ELR (cell line): ENCODE measurements at places on chromosomes 11 and 22.
A peak's percentile ranks its signal among the peaks of the same experiment; 100 is the strongest.

DNA sequence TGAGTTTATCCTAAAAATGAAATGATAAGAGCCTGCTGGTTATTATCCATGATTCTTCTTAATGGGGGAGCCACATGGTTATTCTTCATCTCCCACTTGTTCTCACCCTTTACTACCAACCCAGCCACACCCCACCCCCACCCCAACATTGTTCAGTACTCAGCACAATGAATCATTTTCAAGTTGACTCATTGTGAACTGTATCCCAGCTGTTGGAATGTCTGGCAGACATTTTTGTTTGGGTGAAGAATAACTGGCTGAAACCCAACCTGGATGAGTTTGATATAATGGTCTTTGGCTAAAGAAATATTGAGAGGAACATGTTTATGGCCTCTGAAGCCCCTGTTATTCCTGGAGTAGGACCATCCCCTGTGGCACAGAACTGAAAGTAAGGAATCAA is 136.2 kb downstream of the ELP4 start:
- peak; percentile 90 for DNase-seq

DNA sequence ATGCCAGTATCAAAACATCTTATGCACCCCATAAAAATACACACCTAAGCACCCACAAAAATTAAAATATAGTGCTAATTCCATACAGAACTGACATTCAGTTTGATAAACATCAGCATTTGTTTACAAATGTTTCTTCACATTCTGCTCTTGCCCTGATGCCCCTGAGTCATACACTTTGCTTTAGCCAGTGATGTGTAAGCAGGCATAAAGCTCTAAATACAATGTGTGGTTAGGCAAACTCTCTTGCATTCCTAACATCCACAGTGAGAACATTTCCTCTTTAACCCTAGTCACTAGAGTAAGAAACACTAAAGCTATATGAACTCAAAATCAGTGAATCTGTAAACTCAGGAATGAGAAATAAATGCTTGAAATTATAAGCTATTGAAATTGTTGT is 1060.7 kb downstream of the FAM181B start:
- DNase-seq: no peak

DNA sequence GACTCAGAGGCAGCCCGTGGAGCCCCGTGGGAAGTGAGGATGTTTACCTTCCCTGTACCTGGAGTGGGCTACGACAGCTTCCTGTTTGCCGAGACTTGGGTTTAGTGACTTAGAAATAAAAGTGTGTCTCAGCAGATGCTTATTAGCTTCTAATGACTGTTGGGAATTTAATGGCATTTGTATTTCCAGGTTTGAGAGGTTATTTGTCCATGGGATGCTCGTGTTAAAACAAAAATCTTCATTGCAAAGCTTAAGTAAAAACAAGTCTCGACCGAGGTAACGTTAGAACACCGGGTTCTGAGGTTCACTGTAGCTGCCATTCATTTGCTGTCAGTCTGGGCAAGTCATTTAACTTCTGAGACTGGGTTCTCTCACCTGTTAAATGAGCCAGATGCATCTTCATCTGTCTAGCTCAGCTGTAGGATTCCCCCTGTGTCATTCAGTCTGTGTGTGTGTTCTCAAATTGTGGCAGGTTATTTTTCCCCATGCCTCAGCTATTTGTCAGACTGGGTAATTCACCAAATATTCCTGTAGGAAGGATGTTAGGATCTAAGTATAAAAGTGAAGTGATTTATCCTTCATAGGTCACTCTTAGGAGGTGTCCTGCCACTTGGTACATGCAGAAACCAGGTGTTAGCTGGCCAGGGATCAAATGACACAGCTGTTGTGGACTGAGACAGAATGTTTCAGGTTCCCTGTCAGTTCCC is 791 bp downstream of the EI24 start:
- DNase-seq: peak; percentile 37

GRCh38 chr22:17949642-17950473 is 74.5 kb downstream of the MICAL3 start:
- DNase-seq: peak; percentile 36

DNA sequence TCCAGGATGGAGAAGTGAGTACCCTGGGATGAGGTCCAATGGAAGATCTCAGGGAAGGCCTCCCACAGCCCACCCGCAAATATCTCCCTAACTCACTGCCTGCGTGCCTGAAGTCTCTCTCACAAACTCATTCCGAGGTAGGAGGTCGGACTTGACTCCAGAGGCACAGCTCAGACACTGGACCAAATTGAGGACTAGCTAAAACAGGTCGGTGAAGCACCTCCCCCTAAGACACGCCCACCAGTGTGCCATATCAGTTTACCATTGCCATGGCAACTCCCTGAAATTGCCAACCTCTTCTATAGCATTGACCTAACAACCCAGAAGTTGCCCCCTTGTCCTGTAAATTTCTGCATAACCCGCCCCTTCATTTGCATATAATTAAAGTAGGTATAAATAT is 17.5 kb downstream of the RPL3 start:
- no peak for DNase-seq

GRCh38 chr11:78438298-78438975 is 20.8 kb upstream of the GAB2 start:
- DNase-seq: no peak

DNA sequence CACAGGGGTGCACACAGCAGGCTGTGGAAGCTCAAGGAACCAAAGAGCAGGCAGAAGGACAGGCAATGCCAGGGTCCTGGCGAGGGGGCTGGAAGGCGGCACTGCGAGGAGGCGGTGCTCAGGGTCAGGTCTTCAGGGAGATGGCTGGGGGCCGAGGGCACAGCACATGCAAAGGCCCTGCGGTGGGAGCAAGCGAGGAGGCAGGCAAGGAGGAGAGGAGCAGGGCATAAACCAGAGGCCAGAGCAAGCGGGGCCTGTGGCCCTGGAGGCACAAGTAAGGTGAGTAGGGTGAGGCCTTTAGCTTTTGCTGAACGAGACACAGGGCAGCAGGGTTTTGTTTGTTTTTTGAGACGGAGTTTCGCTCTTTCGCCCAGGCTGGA is 126.9 kb downstream of the ARHGAP8 start:
- DNase-seq: no peak

DNA sequence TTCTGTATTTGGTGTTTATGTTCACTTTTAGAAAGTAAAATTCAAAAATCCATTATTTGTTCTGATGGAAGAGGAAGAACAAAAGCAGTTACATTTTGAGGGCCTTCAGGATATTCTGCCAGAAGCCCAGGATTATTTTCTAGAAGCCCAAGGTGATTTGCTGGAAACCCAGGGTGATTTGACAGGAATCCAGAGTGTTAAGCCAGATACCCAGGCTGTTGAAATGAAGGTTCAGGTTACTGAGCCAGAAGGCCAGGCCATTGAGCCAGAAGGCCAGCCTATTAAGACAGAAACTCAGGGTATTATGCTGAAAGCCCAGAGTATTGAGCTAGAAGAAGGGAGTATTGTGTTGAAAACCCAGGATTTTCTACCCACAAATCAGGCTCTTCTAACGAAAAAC is 33.1 kb downstream of the CCDC15 start:
- no peak for DNase-seq

- no peak for DNase-seq
Observed at GRCh38 chr11:119615882-119616196, 113.2 kb downstream of the NECTIN1 start.

DNA sequence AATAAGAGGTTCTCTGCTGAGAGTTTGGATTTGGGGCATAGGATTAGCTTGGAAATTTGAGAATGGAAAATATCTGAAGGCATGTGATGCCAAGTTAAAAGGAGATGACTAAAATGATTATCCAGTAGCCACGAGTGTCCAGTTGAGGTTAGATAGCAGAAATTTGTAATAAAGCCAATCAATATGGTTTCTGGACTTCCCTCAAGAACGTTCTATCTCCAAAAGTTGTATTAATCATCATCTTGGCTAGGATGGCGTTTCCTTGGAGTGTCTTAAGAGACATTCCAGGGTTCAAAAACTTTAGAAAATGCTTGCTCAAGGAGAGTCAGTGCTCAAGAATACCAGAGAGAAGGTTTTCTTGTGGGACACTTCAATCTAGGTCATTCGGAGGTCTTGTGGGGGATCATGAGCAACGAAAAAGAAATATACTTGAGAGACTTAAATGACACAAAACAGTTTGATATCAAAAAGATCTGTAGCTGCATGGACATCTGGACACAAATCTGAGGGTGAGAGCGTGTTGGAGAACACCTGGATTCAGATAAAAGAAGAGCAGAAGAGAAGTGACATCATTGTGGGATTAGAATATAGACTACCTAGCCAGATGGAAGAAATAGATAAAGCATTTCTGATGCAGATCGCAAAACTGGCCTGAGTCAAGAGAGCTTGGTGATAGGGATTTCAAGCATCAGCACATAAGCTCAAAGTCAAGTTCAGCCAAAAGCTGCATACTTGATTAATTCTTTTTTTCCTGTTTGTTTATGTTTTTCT is 97.7 kb downstream of the ARFGAP2 start:
- DNase-seq: no peak

- DNase-seq: no peak
Observed at GRCh38 chr11:78282821-78283220, 94.1 kb downstream of the USP35 start.

DNA sequence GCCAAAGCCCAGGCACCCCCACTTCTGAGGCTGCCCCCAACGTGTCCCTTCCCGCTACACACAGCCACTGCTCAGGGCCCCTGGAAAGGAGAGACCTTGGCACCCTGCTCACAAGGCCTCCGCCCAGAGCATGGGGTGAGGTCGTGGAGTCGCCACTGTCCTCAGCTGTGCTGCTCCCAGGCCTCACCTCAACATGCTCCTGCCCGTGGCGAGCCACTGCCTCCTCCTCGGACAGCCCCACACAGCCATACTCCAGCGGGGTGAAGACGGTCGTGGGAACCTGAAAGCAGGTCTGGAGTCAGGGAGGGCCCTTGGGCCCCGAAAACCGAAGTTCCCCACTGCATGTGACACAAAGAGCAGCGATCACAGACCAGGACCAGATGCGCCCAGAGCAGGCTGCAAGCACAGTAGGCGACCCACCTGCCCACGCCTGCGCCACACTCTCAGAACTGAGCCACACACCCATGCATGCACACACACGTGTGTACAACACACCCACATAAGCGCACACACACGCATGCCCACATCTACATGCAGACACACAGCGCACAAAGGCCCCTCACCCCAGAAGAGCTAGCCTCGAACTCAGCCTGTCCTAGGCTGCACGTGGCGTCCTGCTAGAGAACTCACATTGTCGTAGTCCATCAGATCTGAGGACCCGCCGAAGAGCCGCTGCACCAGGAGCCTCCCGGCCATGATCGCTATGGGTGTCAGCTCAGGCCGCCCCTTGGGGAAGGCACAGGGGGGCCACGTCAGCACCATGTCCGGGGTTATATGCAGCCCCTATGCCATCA is 25.5 kb upstream of the GNB1L start:
- no peak for DNase-seq

DNA sequence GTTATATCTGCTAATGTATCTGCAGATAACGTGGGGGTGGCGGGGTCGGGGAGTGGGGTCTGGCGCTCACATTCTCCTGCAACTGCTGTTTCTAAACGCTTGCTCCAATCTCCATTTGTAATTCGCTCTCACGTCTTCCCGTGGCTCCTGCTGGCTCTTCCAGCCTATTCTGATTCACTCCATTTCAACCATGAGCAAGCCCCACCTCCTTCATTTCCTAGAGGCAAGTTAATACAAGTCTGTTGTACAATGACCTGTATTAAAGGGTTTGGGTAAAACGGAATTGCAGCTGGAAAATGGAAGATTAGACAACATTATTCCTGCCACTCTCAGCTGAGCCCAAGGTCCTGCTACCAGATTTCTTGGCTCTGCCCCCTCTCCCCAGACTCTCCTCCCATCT is 132.3 kb downstream of the CSNK2A3 start:
- no peak for DNase-seq

- DNase-seq: no peak
Observed at GRCh38 chr22:45515676-45516075, 13.0 kb downstream of the FBLN1 start.

GRCh38 chr11:117925198-117925925 is 3.8 kb downstream of the TMPRSS13 start:
- DNase-seq: no peak

GRCh38 chr11:57380975-57381374 is at the start of gene PRG3:
Gene PRG3 (minus strand): TSS chr11:57381150. CDS start chr11:57380708, 442 bp downstream.
- DNase-seq: no peak

GRCh38 chr11:1397862-1398527 is 8.3 kb downstream of the BRSK2 start:
- no peak for DNase-seq

- DNase-seq: peak; percentile 89
Observed at GRCh38 chr11:5204787-5205186, 4.3 kb upstream of the OR51V1 start.

DNA sequence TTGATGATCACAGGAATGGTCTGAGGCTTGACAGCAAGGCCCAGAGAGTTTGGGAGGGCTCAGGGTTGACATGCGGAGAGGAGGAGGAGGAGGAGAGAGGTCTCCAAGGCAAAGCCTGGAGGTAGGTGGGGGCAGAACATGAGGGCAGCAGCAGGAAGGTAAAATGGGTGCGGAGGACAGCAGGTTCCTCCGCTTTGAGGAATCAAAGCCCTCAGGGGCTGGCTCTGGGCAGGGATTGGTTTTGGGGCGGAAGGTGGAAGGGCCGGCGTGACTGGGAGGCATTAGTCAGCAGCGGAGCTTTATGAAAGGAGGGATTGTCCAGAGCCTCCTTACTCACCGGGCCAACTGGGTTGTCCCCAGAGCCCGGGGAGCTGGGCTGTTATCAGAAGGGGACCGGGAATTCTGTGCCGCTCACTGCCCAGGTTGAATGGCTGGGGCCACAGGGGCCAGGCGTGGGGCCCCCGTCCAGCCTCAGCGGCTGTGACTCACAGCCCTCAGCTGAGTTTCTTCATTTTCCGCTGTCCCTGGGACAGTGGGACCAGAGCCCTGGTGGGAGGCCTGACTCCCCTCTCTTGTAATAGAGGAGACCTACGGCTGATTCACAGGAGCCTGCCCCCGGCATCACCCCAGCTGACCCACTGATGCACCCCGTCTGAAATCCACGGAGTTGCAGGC is 36.2 kb downstream of the LIF start:
- DNase-seq: peak; percentile 98

DNA sequence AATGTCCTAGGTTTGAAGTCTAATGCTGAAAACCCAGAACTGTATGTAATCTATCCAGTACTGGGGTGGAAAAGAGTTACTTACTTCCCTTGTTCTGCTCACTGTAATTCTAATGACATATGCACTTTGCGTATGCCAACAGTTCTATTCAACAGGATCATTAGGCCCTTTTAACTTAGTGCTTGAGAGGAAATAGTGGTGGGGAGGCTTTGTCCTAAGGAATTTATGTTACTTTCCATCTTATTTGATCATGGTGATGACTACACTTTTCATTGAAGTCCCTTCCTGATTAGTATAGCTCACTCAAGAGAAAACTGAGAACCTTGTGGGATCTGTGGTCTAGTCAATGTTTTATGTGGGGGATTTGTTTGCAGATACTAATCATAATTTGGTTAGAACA is 348.2 kb downstream of the GUCY1A2 start:
- no peak for DNase-seq

DNA sequence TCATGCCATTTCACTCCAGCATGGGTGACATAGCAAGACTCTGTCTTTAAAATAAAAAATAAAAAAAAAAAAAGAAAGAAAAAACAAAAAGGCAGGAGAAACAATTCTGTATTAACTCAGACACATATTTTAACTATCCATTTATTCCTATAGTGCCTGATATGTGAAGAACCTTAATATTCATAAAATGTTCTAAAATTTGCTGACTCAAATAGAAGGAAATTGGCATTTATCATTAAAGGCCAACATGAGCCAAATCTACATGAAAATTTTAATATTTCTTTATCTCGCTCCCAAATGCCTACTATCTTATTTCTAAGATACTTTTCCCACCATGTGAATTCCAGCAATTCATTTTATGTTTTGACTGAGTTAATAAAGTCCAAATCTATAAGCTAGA is 18.9 kb downstream of the PITPNB start:
- no peak for DNase-seq
